ENCODE measurements at places on chromosomes 13 and 19.

GRCh38 chr19:51511353-51511752 lies 9.8 kb upstream of the SIGLEC12 start:
- no peaks in the 10 kb centered on the region for H3K4me1 ChIP-seq
- DNase-seq = peak; percentile 36
- no peaks in the 10 kb centered on the region for H3K36me3 ChIP-seq
- H3K27me3 ChIP-seq = no peaks in the 10 kb centered on the region
- H3K4me3 ChIP-seq = no peak overlapping the region

GRCh38 chr13:43848001-43848649 lies 31.4 kb downstream of the CCDC122 start:
- peaks cover 10% of the 10 kb centered on the region for H3K36me3 ChIP-seq
- DNase-seq = peak; percentile 78

GRCh38 chr13:87311165-87311564 lies 360.0 kb upstream of the SLITRK5 start:
- H3K27ac ChIP-seq = no peak overlapping the region
- H3K4me1 ChIP-seq = no peaks in the 10 kb centered on the region

- no peak overlapping the region for H3K4me3 ChIP-seq
- H3K27me3 ChIP-seq = no peaks in the 10 kb centered on the region
Measured at GRCh38 chr19:20414120-20414519, 151.5 kb downstream of the ZNF737 start.

DNA sequence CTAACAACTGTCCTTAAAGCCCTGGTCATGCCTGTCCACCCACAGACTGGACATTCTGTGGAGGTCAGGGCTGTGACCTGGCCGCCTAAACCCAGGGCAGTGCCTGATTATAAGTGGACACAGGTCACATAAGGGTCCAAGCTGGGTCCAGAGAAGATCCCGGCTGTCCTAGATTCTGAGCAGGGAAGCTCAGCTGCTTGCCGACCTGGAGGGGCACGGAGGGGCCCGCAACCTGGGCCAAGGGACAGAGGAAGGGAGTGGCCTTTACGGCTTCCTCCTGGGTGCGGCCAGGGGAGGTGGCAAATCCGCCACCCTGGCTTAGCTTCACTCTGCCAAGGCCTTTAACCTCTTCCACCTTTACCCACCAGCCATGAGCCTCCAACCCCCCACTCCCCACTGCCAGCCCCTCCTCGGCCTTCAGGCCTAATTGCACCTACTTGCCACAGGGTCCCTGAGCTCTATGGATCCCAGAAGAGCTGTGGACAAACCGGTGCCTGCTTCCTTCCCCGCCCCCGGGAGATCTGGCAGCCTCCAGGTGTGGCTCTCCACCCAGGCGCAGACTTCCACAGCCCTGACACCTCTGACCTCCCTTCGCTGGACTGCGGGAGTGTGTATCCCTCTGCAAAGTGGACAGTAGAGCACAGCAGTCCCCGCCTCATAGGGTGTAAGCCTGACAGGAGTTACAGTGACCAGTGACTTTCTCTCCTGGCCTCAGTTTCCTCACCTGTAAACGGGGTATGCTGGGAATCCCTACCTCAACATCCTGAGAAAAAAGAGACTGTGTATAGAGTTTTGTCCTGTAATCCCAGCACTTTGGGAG lies 1.7 kb downstream of the CD320 start:
- no peak overlapping the region for H3K27ac ChIP-seq
- H3K4me3 ChIP-seq = no peak overlapping the region
- no peak for DNase-seq
- H3K36me3 ChIP-seq = no peaks in the 10 kb centered on the region

DNA sequence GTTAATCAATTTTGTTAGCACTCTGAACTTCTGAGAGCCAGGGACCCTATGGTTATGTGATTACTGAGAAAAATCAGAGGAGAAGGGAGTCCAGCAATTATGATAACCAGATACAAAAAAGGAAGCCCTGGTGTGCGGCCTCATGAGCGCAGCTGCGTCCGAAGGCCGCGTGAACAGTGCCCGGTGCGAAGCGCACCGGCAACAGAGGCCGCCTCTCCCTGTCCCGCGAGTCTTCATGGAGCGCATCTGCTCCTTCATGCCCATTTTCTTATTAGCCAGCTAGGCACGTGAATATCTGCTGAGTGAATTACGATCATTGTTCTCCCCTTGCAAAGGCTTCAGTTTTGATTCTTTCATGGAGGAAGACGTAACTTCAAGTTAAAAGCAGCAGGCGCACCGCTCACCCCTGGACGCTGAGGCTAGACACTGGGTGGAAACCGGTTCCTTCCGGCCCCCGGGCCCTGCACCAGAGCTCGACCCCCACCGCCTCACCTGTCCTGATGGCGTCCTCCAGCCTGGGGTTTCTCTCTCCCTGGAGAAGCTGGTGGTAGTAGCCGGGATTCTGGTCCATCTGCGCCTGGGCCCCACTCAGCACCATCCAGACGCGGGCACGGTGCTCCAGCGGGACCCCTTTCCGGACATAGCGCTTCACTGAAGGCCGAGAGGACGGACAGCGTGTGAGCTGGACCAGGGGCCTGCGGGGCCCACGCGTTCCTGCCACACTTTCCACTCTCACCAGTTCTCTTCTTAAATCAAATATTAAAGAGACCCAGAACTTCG lies 8.9 kb downstream of the GRTP1 start:
- no peak overlapping the region for H3K27ac ChIP-seq
- H3K4me3 ChIP-seq = no peak overlapping the region
- DNase-seq = no peak
- H3K4me1 ChIP-seq = peaks cover 6% of the 10 kb centered on the region
- no peaks in the 10 kb centered on the region for H3K36me3 ChIP-seq

DNA sequence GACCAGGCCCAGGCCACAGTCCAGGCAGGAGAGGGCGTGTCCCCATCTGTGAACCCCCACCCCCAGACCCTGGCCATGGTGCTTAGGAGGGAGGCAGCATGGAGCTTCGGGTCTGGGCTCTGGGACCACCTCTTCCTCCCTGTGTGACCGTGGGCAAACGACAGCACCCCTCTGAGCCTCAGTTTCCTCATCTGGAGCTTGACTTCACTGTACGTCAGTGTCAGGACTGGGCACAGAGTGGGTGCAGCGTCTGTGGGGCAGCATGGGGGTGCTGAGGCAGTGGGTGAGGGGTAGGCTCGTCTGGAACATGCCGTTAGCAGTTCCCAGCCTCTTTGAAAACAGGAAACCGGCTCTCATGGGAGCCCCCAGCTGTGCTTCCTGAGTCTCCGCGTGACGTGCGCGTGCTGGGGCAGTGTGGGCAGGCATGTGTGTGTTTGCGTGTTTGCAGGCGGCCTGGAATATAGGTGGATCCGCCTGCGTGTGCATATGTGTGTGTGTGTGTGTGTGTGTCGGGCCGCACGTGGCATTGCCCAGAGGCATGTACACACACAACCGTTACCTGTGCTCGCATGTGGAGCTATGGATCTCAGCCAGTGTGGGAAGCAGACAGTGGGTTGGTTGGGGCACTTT lies 15.8 kb downstream of the ARRDC2 start:
- H3K27me3 ChIP-seq = no peaks in the 10 kb centered on the region
- no peak for DNase-seq
- H3K4me1 ChIP-seq = peaks cover 23% of the 10 kb centered on the region

DNA sequence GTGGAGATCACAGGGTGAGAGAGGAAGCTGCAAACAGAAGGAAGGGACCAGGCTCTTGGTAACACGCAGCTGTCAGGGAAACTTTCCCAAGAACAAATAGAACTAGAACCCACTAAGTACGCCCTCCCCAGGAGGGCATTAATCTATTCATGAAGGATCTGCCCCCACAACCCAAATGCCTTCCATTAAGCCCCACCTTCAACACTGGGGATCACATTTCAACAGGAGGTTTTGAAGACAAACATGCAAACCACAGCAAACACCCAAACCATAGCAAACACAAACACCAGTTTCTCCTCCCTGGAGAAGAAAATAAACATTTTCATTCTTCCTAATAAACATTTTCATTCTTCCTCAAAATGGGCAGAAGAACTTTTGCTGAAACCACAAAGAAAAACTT lies 329.6 kb downstream of the EFNB2 start:
- no peaks in the 10 kb centered on the region for H3K4me1 ChIP-seq
- H3K27me3 ChIP-seq = no peaks in the 10 kb centered on the region

DNA sequence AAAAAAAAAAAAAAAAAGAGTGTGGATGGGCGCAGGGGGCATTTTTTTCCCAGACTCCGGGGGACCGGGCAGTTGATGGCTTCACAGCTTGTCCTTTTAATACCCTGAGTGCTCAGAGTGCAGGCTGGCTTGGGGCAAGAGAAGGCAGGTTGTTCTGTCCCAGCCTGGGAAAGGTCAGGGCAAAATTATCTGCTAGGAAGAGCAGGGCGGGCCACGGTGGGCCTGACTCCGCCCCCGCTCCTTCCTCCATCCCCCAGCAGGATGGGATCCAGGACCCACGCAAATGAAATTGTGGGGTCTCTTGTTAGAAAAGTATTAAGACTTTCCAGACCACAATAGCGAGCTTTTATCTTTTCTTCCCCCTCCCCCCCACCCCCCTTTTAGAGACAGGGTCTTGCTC lies 70.7 kb downstream of the PTPRS start:
- no peaks in the 10 kb centered on the region for H3K4me1 ChIP-seq
- no peaks in the 10 kb centered on the region for H3K27me3 ChIP-seq
- no peak overlapping the region for H3K27ac ChIP-seq

DNA sequence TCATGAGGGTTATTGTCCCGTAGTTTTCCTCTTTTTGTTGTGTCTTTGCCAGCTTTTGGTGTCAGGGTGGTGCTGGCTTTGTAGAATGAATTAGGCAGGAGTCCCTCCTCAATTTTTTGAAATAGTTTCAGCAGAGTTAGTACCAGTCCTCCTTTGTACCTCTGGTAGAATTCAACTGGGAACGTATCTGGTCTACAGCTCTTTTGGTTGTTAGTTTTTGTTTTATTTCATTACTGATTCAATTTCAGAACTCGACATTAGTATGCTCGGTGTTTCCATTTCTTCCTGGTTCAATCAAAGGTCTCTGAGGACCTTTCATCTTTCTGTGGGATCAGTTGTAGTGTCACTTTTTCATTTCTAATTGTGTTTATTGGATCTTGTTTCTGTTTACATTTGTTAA lies 1237.0 kb upstream of the PCDH9 start:
- no peak for DNase-seq
- no peaks in the 10 kb centered on the region for H3K36me3 ChIP-seq
- no peaks in the 10 kb centered on the region for H3K27me3 ChIP-seq

DNA sequence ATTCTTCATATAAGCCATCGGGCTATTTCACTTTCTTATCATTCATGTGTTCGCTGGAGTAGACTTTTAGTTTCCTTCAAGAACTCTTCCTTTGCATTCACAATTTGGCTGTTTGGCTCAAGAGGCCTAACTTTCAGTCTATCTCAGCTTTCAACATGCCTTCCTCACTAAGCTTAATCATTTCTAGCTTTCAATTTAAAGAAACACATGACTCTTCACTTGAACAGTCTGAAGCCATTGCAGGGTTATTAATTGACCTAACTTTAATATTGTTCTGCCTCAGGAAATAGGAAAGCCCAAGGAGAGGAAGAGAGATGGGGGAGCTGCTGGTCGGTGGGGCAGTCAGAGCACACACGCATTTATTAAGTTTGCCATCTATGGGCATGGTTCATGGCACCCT lies 158.1 kb downstream of the SUCLA2 start:
- H3K27me3 ChIP-seq = no peaks in the 10 kb centered on the region
- no peak overlapping the region for H3K27ac ChIP-seq
- peaks cover 5% of the 10 kb centered on the region for H3K4me1 ChIP-seq
- H3K4me3 ChIP-seq = no peak overlapping the region

DNA sequence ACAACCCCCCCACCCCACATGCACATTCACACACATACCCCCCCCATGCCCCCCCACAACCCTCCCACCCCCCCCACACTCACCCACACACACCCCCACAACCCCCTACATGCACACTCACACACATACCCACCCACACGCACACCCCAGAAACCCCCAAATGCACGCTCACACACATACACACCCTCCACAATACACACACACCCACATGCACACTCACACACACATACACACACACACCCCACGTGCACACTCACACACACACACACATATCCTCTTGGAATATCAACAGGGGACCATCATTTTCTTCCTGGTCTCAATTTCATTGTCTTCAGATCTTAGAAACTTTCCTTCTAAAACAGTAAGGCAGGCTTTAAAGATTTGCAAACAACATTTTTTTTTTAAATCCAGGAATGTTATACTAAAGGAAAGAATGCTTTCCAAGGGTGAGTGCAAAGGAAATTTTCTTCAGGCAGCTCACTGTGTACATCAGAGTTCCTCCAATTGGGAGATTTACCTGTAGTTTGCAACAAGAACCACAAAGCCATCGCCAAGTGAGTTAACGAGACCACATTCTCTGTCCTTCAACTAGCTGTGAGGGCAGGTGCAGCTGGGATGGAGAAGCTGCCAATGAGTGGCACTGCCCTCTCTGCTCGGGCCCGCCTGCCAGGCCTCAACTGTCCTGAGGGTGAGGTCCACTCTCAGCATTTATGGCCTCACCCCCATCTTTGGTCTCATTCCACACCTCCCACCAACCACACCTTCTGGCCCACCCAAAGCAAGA lies 53.0 kb downstream of the MRPL57 start:
- H3K27me3 ChIP-seq = no peaks in the 10 kb centered on the region
- no peak for DNase-seq
- H3K4me3 ChIP-seq = no peak overlapping the region
- H3K4me1 ChIP-seq = no peaks in the 10 kb centered on the region
- no peaks in the 10 kb centered on the region for H3K36me3 ChIP-seq
- no peak overlapping the region for H3K27ac ChIP-seq

DNA sequence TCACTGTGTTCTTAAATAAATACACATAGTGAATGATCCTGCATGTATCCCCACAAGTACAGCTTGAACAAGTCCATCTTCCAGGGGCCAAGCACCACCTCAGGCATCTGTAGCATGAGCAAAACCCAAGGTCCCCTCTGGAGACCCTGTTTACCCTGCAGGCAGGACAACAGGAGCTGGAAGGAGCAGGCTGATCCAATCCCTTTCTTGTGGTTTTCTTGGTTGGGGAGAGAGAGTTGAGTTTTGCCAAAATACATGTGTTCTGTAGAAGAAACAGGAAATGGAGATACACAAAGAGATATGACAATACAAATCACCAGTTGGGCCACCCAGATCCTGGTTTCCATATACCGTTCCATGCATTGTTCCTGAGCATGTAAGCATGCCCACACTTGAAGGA lies 92.8 kb downstream of the SHISA2 start:
- no peak overlapping the region for H3K4me3 ChIP-seq
- no peak for DNase-seq
- no peaks in the 10 kb centered on the region for H3K4me1 ChIP-seq
- H3K27ac ChIP-seq = no peak overlapping the region
